ENCODE measurements at places on chromosomes 12 and 14.

DNA sequence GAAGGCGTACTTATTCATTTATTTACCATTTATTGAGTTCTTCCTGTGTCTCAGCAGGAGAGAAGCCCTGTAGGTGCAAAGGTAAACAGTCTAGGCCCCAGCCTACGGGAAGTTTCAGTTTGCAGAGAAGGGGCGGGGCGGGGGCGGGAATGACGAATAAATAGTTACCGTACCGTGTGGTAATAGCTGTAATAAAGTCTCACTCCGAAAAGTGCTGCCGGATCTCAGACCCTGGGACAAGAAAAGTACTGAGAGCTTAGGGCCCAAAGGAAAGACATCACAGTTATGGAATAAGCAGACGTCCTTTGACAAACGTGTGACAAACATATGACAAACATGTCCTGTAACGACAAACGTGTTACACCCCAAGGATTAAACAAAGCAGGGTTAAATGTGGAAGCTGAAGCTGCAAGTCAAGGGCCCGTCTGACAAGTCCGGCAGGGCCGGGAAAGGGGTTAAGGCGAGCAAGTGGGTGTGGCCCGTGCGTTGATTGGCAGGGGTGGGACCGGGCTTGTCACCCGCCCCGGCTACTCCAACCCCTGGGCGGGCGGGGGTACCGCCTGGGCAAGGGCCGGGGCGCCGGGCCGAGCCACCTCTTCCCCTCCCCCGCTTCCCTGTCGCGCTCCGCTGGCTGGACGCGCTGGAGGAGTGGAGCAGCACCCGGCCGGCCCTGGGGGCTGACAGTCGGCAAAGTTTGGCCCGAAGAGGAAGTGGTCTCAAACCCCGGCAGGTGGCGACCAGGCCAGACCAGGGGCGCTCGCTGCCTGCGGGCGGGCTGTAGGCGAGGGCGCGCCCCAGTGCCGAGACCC lies at the start of gene LRP10:
LRP10 (plus strand) TSS at position 517 of the 809 bp plus-strand sequence. CDS start 564 bp downstream, outside the sequence.
- peak; percentile 33 for DNase-seq

DNA sequence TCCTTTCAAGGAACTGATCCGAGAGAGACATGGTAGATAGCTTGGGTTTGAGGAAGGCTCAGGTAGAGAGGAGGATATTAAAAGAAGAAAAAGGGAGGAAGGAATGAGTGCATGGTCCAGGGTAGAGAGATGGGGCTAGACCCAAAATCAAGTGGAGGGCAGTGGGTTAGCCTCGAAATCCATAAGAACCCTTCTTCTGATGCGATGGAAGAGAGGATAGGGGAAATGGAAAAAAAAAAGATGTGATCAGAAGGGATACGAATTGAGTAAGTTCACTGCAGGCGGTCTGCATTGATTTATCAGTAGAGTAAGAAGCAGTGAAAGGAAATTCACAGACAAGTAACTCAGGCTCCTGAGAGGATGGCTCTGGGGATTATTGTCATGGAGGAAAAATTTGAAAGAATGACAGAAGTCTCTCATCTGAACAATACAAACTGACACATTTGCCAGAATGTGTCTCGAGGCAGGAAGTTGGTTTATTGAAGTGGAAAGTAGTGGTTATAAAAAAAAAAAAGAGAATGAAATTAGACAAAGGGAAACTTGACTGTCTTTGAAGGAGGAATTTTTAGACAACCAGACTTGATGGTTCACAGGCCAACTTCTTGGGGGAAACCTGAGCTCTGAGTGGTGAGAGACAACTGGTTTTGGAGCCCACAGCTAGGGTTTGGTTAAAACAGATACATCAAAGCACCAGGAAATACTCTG lies 10.2 kb downstream of the PPFIBP1 start:
- no peak for DNase-seq

GRCh38 chr14:89000007-89000942 lies 175.8 kb downstream of the TTC8 start:
- DNase-seq: no peak

DNA sequence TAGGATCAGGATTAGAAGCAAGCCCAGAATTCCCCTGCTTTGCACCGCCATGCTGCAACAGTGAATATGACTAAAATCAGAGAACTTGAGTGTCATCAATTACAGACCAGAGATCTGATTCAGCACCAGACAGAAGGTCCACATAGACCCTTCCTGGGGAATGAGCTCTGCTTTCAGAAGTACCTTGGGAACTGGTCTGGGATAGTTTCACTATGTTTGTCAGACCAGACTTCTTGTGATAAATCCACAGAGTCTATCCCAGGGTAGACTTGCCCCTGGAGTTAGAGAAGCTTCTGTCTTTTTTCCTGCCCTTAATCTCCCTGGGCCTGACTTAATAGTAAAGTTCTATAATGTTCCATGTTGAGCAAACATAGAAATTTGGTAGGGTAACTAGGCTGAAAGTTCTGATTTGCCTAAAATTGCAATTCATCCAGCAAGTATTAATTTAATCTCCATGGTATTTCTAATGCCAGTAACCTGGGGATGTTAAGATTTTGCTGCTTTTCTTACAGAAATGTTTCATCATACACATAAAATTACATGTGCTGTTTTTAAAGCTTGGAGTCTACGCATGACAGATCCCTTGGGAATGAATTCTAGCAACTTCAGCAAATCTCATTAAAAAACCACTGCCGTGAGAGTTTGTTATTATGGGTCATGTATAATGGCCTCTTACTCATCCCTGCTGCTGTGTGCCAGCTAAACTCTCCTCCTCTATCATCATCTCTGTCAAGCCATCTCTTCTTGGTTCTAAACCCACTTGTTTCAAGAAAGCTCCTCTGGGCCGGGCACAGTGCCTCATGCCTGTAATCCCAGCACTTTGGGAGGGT lies 61.3 kb upstream of the METAP2 start:
- DNase-seq: no peak

Data from stimulated activated CD8-positive, alpha-beta memory T cell treated with anti-CD3 and anti-CD28 coated beads, Interleukin-15, amount 100 ng/mL, for 24 hours (primary cell).